ENCODE measurements at places on chromosomes 11 and 22. TPM values are rescaled to one million over a fixed set of nuclear protein-coding genes. Genes with fewer than 3 reads are reported as not detected.

DNA sequence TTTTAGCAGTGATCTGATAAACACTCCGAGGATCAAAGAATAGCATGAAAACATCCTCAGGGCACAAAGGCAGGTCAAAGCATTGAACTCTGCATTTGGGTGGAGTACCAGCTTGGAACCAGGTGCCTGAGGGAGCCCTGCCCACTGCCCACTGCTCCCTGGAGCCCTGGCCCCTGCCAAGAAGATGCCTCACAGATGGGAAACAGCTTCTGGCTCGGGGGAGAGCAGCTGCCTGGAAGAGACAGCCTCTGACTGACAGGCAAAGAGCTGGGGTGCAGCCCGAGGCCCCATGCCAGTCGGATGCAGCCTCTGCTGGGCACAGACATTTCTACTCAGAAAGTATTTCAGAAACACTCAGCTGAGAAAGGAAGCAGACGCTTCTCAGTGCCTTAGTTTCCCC lies 13.2 kb downstream of the LMO1 start:
- H3K27me3 ChIP-seq = peaks cover 3% of the 10 kb centered on the region
- no peaks in the 10 kb centered on the region for H3K36me3 ChIP-seq
- H3K27ac ChIP-seq = no peak overlapping the region
- no peak for DNase-seq
- no peak overlapping the region for H3K4me3 ChIP-seq
- H3K4me1 ChIP-seq = no peaks in the 10 kb centered on the region

DNA sequence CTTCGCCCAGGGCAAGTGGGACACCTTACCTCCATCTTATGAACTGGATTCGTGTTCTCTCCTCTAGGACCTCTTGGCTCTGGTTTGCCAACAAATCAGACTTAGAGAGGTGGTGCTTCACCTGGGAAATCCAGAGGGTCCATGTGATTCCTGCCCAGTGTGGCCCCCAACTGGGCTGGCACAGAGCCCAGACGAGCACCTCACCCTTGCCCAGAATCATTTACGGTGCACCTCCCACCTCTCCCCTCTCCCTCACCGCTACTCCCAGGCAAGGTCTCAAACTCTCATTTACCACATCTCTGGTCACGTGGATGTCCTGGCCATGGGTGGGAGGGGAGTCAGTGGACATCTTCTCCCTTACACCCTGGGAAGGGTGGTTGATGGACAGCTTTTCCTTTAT lies 1.1 kb downstream of the SPATA19 start:
- H3K27me3 ChIP-seq = peaks cover 6% of the 10 kb centered on the region
- no peaks in the 10 kb centered on the region for H3K4me1 ChIP-seq
- H3K36me3 ChIP-seq = no peaks in the 10 kb centered on the region
- DNase-seq = no peak

DNA sequence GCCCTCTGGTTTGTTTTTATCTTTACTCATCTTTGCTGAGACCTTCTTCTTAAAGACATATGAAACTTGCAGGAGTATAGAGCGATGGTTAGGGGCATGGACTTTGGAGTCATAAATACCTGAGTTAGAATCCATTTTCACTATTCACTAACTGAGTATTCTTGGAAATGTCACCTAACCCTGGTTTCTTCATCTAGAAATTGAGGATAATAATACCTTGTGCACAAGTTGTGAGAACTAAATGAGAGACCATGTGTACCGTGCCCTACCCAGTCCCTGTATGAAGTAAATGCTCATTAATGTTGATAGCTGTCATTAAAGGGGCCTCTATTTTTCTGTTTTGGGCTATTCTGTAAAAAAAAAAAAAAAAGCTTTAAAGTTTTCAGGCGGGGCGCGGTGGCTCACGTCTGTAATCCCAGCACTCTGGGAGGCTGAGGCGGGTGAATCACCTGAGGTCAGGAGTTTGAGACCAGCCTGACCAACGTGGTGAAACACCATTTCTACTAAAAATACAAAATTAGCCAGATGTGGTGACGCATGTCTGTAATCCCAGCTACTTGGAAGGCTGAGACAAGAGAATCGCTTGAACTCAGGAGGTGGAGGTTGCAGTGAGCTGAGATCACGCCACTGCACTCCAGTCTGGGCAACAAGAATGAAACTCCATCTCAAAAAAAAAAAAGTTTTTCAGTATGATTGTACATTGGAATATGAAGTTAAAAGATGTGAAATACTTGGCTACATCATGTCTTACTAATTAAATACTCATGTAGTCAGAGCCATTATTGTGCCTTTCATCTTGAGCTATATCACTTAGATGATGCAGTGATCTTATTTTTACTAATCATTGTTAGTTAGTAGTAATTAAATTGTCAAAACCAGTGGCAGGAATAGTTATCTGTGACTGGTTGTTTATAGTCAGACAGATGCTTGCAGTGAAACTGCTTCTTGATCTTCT lies 95.0 kb downstream of the AMOTL1 start:
- H3K4me1 ChIP-seq = no peaks in the 10 kb centered on the region
- H3K36me3 ChIP-seq = peaks cover 6% of the 10 kb centered on the region
- no peak overlapping the region for H3K4me3 ChIP-seq
- DNase-seq = no peak

GRCh38 chr11:122723576-122723975 lies 68.1 kb downstream of the UBASH3B start:
- H3K4me3 ChIP-seq = peak overlapping the region; percentile 57
- peaks cover 40% of the 10 kb centered on the region for H3K36me3 ChIP-seq
- peak overlapping the region; percentile 90 for H3K27ac ChIP-seq

DNA sequence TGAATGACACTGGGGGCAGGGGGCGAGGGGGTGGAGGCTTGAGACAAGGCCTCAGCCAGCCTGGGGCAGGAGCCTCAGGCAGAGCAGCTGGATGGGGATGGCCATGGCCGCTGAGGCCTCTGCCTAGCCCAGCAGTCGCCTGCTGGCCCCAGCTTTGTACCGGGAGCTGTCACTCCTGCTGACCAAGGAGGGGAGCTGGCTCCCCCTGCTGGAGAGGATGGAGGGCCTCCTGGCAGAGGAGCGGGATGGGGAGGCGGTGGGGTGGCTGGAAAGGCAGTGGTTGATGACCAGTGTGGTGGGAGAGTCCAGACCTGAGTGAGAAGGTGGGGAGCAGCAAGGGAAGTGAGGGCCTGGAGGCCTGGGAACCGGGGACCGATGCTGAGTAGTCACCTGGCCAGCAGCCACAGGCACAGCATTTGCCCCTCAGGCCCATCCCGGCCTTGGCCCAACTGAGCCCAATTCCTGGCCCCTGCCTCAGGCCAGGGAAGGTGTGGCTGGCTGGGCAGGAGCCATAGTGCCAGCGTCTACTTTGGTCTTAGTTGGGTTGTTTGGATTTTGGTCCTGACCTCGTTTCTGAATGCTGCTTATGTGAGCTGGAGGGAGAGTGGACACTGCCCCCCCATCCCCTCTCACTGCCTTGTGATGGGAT lies 6.0 kb upstream of the SUSD2 start:
- H3K36me3 ChIP-seq = peaks cover 32% of the 10 kb centered on the region
- no peak overlapping the region for H3K27ac ChIP-seq
- DNase-seq = peak; percentile 70
- H3K4me1 ChIP-seq = no peaks in the 10 kb centered on the region
- no peaks in the 10 kb centered on the region for H3K27me3 ChIP-seq

DNA sequence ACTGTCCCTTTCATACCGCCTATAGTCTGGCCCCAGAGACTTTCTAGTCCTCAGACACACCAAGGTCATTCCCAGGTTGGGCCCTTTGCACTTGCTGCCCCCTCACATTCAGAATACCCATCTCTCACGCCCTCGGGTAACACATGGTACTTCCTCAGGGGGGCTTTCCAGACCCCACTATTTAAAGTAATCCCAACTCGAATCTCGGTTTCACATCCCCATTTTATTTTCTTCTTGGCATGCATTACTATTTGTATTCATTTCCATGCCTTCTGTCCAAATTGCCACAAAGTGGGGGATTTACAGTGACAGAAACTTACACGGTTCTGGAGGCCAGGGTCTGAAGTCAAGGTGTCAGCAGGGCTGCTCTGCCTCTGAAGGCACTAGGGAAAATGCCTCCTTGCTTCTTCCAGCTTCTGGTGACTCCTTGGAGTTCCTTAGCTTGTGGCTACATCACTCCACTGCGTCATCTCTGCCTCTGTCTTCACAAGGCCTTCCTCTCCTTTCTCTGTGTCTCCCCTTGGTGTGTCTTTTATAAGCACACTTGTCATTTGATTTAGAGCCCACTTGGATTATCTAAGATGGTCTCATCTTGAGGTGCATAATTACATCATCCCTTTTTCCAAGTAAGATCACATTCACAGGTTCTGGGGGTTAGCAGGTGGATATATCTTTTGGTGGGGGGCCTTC lies 15.1 kb downstream of the RCN1 start:
- H3K4me1 ChIP-seq = no peaks in the 10 kb centered on the region
- no peak for DNase-seq
- H3K27me3 ChIP-seq = peaks cover 2% of the 10 kb centered on the region
- no peak overlapping the region for H3K27ac ChIP-seq

GRCh38 chr22:42299586-42300258 lies 29.3 kb upstream of the TCF20 start:
- peak; percentile 71 for DNase-seq
- H3K4me3 ChIP-seq = peak overlapping the region; percentile 66
- peaks cover 6% of the 10 kb centered on the region for H3K27me3 ChIP-seq
- peak overlapping the region; percentile 85 for H3K27ac ChIP-seq

- peaks cover 3% of the 10 kb centered on the region for H3K36me3 ChIP-seq
- H3K27me3 ChIP-seq = no peaks in the 10 kb centered on the region
- no peak overlapping the region for H3K27ac ChIP-seq
- peak; percentile 25 for DNase-seq
Measured at GRCh38 chr11:39374963-39375698, 2084.3 kb downstream of the LRRC4C start.

- no peak for DNase-seq
- no peaks in the 10 kb centered on the region for H3K36me3 ChIP-seq
- H3K4me3 ChIP-seq = no peak overlapping the region
- no peak overlapping the region for H3K27ac ChIP-seq
- no peaks in the 10 kb centered on the region for H3K4me1 ChIP-seq
Measured at GRCh38 chr11:73439002-73439843, 63.0 kb downstream of the RELT start.

- H3K4me3 ChIP-seq = peak overlapping the region; percentile 25
- H3K27me3 ChIP-seq = no peaks in the 10 kb centered on the region
Measured at GRCh38 chr11:34251589-34251980, 106.2 kb downstream of the ABTB2 start.

DNA sequence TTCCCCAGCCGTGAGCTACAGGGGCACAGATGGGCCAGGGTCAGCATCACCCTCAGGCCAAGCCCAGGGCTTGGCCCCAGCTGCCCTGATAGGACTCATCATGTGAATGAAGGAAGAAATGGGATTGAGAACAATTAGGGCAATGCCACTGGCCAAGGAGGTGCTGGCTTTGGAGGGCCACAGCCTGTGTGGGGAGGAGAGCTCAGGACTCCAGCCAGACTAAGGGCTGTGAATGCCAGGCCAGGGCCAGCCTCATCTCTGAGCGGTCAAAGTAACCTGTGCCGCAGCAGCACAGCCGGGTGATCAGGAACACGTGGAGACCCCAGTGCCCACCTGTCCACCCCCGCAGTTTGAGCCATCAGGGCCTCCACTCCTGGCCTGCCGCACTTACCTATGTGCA lies 10.1 kb downstream of the CHID1 start:
- H3K36me3 ChIP-seq = peaks cover 17% of the 10 kb centered on the region
- no peak for DNase-seq
- no peaks in the 10 kb centered on the region for H3K27me3 ChIP-seq
- H3K27ac ChIP-seq = no peak overlapping the region
- no peaks in the 10 kb centered on the region for H3K4me1 ChIP-seq
- no peak overlapping the region for H3K4me3 ChIP-seq

DNA sequence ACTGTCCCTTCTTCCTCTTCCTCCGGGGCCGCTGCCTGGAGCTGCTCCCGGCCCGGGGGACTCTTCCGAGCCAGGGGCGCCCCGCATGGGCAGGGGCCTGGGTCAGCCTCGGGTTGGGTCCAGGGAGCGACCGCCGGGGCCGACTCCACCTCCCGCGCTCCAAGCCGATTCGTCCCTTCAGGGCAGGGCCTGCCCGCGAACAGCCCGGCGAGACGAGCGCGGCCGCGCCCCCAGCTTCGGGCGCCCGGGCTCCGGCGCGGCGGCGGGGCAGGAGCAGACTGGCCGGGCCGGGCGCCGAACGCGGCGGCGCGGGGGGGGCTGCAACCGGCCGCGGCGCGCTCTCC lies at the start of gene LARGE1:
Gene LARGE1 (minus strand): TSS at position 280 of the 344 bp plus-strand sequence.
- H3K36me3 ChIP-seq = peaks cover 1% of the 10 kb centered on the region
- peaks cover 50% of the 10 kb centered on the region for H3K27me3 ChIP-seq
- H3K4me3 ChIP-seq = peak within 1 kb of the TSS; percentile 57
- no peak for DNase-seq
- no peak within 1 kb of the TSS for H3K27ac ChIP-seq

DNA sequence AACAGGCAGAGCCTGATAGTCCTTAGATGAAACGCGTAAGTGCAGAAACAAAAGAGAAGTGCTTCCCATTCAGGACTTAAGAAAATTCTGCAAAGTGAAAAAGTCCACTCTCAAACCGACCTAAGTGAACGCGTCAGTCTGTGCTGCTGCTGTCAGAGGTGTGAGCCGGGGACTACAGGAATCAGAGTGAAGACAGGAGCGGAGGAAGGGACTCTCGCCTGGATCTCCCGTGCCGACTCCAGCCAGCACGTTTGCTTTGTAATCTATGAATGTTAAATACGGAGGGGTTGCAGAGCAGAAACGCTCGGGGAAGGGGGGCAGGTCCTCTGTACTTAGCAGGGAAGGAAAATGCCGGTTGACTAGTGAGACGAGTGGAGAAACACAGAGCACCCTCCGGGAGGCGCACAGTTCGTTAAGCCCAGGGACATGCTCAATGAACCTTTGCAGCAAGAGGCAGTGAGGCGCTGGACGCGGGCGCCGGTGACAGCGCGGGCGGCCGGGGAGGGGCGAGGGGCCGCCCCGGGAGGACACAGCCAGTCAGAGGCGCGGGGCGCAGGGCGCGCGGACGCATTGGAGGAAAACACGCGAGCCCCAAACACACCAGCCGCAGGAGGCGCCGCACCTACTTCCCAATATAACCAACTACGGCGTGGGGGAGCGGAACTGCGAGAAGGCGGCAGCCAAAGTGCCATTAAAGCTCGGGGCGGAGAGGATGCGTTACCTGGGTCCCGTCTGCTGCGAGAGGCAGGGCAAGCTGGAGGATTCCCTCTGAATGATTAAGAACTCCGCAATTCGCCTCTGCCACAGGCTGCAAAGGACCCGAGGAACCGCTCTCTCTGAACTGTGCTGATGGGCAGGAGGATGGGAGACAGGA lies at the start of gene CNTN5:
Gene CNTN5 (plus strand): TSS at position 598 of the 874 bp plus-strand sequence.
- H3K27ac ChIP-seq = no peak within 1 kb of the TSS
- H3K4me3 ChIP-seq = peak within 1 kb of the TSS; percentile 22
- no peaks in the 10 kb centered on the region for H3K36me3 ChIP-seq
- peak; percentile 25 for DNase-seq
- peaks cover 20% of the 10 kb centered on the region for H3K27me3 ChIP-seq
- H3K4me1 ChIP-seq = peaks cover 6% of the 10 kb centered on the region

DNA sequence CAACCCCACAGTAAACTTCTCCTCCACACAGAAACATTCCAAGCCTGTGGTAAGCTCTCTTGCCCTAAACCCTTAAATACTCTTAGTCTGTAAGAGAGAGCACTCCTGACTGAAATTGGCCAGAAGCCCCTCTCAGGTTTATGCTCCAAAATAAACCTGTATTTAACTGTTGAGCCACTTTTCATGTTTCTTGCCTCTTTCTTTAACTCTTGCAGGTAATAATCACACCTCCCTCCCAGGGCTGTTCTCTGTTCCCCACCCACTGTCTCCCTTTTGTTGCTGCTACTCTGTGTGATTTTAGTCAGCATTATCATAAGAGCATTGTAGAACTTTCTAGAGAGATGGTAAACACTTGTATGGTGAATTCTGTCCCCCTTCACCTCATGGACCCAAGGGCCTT lies 2.1 kb upstream of the IFT27 start:
- H3K27me3 ChIP-seq = no peaks in the 10 kb centered on the region
- no peak for DNase-seq
- no peak overlapping the region for H3K4me3 ChIP-seq
- no peaks in the 10 kb centered on the region for H3K36me3 ChIP-seq
- peaks cover 44% of the 10 kb centered on the region for H3K4me1 ChIP-seq

Gene KCNK4
- not detected for total RNA-seq

Gene C22orf42
- total RNA-seq = not detected

Gene SLC29A2
- 10.0 TPM for total RNA-seq

Gene OR51I1
- total RNA-seq = not detected

Gene SMTNL1
- not detected for total RNA-seq

Gene CCDC73
- not detected for total RNA-seq
